Omental fat pad (tissue), 4 donors: ENCODE measurements at places on chromosomes 11 and 22. TPM values are rescaled to one million over a fixed set of nuclear protein-coding genes. Genes with fewer than 3 reads are reported as not detected.

The KIAA1671 gene
- 9.8 TPM for total RNA-seq

DNA sequence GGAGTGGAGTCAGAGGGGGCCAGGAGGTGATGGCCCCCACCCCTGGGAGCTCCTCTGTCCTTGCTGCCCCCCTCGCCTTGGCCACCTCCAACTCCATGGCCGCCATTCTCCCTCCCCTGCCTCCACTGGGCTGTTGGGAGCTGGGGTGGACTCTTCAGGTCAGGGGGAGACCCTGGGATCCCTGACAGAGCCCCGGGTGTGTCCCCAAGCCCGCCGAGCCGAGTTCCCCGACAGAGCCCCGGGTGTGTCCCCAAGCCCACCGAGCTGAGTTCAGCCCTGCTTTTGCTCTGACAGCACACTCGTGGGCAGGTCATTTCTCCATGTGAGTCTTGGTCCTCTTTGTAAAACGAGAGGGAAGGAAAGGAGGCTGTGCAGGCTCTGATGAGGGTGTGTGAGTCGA lies 13.2 kb upstream of the PARVG start:
- no peak for DNase-seq

GRCh38 chr11:72421351-72421750 lies 13.0 kb downstream of the CLPB start:
- DNase-seq = no peak

DNA sequence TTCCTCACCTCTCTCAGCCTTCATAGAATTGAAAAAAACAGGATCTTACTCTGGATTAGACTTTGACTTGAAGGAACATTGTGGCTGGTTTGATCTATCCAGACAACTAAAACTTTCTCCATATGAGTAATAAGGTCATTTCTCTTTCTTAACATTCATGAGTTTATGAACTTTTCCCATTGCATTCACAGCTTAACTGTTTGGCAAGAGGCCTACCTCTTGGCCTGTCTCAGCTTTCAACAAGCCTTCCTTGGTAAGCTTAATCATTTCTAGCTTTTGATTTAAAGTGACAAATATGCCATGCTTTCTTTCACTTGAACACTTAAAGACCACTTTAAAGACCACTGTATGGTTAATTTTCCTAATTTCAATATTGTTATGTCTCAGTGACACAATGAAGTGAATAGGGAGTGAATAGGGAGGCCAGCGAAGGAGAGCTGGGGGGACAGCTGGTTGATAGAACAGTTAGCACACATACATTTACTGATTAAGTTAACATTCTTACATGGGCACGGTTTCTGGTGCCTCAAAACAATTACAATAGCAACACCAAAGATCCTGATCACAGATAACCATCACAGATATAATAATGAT lies 17.0 kb downstream of the IMMP1L start:
- DNase-seq = no peak
